Stimulated activated CD4-positive, alpha-beta T cell treated with anti-CD3 and anti-CD28 coated beads, Interleukin-1b, Interleukin-23, amount 100 ng/mL, for 24 hours (primary cell): ENCODE measurements at places on chromosomes 7 and 10.

DNA sequence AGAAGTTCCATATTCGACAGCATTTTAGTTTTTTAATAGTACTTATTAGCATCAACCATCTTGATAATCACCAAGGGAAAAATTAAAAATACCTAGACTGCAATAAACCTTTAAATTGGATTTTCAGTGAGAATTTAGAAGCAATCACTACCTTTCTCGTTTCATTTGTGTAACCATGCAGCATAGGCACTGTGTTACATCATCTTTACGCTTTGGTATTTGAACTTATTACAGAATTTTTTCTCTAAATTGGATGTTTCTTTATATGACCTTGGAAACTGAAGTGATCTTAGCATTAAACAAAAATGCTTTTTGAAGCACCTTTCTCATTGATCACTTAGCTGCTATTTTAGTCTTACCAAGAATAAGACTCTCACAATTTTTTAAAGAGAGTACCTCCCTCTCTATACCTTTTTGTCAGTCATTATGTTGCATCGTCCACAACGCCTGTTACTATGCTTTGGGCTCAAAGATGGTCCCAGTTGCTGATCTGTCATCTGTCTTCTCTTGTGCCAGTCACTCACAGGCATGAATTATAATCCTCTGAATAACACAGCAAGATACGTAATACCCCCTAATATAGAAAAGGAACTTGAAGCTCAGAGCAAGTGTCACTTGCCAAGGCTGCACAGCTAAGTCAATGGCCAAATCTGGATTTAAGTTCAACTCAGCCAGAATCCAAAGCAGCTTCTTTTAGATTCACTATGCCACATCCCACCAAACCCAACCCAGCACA, 19.6 kb upstream of the ASCC1 start:
- no peak for DNase-seq

GRCh38 chr7:95582578-95583293, 13.6 kb downstream of the PDK4 start:
- DNase-seq, result no peak

DNA sequence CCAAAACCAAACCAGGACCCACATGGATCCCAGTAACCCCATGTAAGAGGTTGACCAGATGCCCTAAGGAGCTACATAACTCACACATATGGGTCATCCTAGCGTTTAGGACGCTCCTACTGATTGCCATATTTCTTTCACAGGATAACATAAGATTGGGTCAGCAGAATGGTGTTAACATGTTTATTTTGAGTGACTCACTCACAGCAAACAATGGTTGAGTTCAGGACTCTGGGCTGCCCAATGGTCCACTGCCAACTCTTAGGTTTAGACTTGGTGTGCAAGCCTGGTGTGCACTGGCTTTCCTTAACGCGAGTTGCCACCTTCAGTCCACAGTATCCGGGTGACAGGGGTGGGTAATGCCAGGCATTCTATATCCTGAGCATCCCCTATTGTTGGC, 211.5 kb downstream of the GPAM start:
- DNase-seq, result no peak

DNA sequence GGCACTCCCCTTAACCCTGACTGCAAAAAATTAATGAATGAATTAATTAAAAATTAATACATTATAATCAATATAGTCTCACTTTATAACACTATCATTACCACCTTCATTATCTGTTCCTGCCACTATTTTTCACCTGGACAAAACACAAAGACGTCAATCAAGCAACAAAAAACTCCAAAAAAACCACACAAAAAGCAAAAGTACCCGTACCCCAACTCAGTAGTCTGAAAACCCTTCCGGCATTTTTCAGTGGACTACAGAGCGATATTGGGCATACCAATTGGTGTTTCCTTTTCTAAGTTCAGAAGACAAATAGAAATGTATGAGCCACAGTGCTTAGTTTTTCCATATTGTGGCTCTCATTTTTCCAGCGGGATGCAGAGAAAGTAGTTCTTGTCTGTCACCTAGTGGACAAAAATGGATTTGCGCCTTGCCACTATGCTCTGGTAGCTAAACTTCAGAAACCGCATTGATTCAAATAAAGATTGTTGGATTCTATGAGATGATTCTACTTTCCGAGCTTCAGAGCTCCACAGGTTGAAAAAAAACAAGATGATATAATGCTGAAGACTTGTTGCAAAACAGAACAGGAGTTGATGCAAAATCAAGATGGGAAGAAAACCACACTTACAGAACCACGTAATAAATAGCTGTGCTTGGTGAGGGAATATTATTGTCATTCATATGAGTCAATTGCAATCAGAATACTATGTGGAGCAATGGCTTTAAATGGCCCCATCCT, 50.6 kb upstream of the ITGB1 start:
- DNase-seq, result peak; percentile 60

- no peak for DNase-seq
Measured at GRCh38 chr7:43454936-43455518, 127.9 kb upstream of the STK17A start.

GRCh38 chr10:68870545-68871104, 30.5 kb upstream of the DDX50 start:
- DNase-seq, result no peak

- DNase-seq, result no peak
Measured at GRCh38 chr7:128721376-128721775, 17.8 kb upstream of the CALU start.

DNA sequence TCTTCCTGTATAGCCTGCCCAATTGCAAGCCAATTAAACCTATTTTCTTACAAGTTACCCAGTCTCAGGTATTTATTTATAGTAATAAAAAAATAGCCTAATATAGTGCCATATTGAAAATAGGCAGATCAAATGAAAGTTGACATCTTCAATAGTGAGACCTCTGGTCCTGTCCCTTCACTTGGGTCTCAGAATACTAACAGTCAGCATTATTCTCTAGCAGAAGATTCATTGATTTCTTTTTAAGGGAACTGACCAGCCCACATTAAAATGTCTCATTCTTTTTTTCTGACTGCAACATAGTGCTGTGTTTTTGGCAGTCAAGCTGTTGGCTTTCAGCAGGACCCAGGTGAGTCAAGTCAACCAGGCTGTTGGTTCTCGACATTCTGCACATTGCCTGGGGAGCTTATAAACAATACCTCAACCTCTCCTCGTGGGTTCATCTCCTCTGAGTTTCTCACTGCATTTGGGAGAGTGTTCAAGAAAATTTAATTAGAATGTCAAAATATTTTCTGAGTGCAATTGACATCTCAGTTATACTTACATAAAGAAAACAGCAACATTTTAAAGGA, 109.8 kb downstream of the MKX start:
- no peak for DNase-seq

- DNase-seq, result no peak
Measured at GRCh38 chr7:40418983-40419382, 284.2 kb downstream of the SUGCT start.

- no peak for DNase-seq
Measured at GRCh38 chr10:6780008-6780677, 200.1 kb upstream of the PRKCQ start.

DNA sequence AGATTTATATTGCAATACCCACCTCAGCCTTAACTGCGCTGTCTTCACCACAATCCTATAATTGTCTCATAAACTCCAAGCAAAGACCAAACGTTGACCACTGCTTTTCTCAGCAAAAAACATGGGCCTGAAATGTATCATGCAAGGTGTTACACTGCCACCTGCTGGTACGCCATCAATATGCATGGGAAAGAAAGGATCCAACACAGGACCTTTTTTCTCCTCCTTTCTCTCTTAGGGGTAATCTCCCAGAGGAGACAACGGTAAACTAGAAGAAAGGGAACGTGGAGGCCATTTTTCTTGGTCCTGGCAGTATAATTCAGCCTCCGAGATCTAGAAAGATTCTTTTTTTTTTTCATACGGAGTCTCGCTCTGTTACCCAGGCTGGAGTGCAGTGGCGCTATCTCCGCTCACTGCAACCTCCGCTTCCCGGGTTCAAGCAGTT, 79.1 kb upstream of the MPP7 start:
- DNase-seq, result peak; percentile 65

- DNase-seq, result no peak
Measured at GRCh38 chr10:132097609-132098377, 32.0 kb downstream of the JAKMIP3 start.

- no peak for DNase-seq
Measured at GRCh38 chr7:140541513-140542227, 62.4 kb upstream of the MKRN1 start.

DNA sequence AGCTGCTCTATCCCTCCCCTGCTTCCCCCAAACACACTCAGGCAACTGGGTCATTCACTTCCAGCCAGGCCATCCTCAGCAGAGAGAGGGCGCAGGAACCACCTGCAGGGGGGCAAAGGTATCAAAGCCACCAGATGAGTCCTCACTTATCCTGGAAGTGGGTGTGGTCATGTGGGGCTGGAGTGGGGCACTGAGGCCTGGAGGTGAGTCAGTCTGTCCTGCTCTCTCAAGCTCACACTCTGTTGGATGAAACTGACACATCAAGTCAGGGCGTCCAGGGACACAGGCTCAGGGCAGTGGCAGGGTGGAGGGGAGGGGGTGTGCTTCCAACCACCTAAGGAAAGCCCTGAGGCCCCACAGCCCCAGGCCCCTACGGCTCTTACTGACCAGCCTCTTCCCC, 8.0 kb upstream of the ELFN1 start:
- no peak for DNase-seq

DNA sequence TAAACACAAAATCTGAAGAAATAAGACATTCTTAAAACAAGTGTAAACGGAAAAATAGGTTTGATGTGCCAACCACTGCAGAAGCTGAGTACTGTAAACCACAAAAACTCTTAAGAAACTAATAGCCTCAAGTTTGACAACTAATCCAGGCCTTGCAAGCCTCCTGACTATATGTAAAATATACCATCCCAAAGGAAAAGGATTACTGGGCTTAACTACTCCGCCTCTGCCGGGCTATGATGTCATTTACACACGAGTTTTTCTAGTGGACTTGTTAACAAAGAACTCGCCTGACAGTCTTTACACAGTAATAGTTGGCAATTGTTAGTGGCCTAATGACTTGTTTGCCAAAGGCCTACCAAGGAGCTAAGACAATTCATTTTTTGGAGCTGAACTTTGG, 2.1 kb downstream of the KIF5B start:
- no peak for DNase-seq

DNA sequence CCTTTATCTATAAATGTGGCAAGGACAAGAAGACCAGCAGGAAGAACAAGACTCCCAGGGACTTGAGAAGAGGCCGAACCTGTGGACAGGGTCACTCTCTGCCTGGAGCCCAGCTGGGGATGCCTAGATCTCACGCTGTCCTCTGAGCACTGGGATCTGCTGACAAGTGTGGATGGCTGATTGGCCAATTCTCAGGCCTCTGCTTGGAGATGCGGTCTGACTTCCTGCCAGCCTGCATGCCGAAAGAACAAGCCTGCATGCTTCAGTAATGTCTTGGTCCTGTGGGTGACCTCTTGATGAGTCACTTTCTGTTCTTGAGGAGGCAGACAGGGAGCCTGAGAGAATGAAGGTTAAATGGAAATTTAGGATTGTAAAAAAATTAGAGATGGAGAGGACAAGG, 84.7 kb downstream of the TMEM178B start:
- DNase-seq, result no peak

GRCh38 chr7:149027055-149027454, 1.2 kb downstream of the PDIA4 start:
- DNase-seq, result no peak

- DNase-seq, result no peak
Measured at GRCh38 chr10:65534771-65535170, 1391.1 kb upstream of the LRRTM3 start.

DNA sequence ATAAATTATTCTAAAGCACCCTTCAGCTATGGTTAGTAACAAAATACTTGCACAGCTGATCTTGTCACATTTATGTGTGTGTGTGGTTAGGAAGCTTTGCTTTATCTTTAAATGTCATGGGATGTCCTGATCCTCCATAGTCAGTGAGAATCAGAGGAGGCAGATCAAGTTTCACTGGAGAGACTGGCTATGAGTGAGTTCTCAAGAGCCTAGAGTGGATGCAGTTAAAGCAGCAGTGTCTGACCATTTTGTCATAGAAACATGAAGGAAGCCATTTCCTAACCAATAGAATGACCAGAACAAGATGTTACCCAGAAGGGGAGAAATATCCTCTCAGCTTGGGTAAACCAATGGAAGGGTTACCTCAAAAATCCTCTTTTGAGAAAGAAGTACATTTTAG, 207.2 kb upstream of the DKK1 start:
- no peak for DNase-seq

DNA sequence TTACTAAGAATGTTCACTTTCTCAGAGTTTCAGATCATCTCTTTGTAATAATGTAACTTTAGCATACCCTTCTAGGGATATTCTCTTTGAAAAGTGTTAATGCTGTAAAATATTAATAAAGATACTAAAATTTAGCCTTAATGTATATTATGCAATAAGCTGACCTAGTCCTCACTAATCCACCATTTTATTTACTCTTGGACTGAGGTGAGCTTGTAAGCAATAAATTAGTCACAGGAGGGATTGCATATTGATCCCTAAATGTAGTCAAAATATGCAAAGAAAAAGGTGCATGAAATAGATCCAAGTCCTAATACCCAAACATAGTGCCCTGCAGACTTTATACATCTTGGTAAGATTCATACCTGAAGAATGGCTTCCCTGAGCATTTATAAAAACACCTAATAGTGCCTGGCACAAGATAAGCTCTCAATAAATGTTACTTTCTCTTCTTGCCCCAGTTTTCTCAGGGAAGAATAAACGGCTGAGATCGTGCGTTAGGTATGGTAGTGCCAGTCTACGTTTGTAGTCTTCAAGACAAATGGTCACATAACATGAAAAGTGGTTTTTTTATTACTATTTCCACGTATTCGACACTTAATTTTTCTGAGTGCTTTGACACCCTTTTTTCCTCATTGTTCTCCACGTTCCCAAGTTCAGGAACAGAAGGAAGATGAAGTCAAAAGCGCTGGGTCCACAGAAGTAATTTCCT, 14.3 kb downstream of the INSIG1 start:
- DNase-seq, result no peak

DNA sequence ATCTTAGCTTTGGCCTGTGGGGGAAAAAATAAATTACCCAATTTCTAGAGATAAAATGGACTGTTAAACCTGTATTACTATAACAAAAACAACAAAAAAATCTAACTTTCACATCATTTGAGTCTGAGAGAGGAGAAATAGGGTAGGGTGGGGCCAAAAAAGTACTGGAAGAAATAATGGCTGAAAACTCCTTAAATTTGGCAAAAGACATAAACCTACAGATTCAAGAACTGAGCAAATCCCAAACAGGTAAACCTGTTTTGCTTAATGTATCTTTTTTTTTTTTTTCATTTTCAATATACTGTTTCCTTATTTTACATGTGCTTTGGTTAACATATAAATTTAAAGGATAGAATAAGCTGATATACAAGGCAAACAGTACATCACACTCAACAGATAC, 27.1 kb downstream of the SYPL1 start:
- DNase-seq, result no peak
